ENCODE measurements at places on chromosomes 16 and 17.

DNA sequence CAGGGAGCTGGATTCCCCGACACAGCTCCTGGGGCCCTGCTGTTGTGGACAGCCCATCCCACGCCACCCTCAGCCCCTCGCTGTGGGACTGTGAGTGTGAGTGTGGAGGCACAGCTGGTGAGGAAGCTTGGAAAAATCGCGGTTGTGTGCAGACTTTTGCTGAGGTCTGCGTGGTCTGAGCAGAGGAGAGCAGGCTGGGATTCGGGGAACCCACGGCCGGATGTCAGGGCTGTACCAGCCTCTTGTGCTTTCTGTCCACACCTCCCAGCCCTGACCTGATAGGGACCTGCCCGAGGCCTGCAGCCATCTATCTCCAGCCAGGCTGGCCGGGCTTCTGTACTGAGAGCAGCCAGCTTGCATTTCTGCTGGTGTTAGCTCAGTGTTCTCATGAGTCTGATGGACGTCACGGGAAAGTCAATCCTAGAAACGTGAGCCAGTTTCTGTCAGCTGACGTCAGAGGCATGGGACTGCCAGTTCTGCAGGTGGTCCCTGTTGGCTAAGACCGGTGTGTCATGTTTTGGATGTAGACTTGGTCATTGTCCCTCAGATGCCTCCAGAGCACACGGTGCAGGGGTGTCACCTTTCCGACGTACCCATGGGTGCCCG lies 72.8 kb upstream of the ZNF750 start:
- DNase-seq: no peak

DNA sequence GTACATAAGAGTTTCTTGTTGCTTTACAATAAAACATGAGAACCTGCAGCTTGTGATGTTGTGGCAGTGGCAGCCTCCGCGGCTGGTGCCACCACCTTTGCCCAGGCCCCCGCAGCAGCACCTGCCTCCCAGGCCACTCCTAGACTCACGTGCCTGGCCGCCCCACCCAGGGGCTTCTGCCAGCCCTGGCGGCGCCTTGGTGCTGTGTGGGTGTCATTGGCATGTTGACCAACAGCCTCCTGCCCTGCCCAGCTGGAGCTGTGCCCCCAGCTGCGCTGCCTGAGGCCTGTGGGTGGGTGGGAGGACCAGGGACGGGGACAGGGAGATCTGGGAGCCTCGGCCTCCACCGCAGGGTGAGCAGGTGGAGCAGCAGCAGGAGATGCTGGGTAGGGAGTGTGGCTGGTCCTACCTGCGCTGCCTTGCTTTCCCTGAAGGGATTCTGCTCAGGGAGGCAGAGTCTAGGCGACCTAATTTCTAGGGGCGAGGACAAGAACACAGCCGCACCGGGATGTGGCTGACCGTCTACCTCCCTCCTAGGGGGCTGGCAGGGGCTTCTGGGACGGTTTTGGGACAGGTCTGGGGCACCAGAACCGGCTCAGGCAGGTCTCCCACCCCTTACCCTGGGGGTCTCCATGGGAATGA lies 428 bp upstream of the DNASE1L2 start:
- DNase-seq: no peak

DNA sequence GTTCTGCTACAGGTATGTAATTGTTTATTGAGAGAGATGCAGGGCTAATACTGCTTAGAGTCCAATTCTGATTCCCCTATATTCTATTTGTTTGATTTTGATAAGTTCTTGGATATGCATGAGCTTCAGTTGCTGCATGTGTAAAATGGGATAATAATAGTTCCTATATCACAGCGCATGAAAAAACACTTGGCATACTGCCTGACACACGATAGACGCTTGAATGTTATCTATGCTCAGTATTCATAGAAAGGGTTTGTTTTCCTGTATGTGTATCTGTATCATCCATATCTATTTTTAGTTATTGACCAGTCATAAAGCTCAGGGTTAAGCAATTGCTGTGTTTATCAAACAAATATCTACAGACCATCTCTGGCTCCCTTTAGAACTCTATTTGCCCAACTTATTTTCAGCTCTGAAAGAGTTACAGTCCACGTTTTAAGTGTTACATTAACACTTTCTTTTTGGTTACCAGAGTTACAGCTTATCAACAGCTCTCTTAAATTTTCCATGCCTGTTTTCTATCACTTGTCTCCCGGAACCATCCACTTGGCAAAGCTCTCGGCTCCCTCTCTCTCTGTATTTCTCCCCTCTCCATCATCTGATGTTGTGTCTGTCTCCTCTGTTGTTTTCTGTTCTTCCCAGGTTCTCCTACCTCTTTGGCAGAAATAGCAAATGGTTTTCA lies 334.8 kb downstream of the CBLN1 start:
- DNase-seq: no peak

DNA sequence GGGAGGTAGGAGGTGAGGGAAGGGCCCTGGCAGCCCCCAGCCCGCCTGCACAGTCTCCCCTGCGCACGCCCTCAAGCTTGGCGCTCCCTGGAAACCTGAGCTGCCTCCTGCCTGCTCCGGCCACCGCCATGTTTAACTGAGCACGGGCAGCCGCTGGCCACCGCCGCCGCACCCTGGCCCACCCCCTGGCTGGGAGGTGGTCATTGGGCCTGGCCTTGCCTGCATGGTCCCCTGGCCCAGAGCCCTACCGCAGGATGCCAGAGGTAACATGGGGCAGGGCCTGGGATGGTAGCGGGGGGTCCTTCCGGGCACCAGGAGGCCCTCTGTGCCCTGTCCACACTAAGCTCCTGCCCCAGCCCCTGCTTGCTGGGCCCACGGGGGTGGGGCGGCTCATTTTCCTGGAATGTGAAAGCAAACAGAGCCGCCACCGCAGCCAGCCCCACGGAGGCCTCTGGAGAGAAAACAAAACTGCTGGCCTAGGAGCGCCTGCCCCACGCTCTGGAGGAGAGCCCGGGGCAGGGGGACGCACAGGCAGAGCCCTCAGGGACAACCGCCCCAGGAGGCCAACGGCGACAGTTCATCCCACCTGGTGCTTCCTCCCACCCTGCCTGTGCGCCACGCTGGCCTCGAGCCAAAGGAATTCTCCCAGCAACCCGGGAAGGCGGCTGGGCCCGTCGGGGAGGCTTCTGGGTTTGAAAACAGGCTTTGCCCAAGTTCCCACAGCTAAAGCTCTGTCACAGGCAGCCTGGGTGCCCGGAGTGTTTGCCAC lies 8.9 kb downstream of the NHERF2 start:
- no peak for DNase-seq

GRCh38 chr17:82152114-82152513 lies 54.1 kb upstream of the FASN start:
- no peak for DNase-seq

DNA sequence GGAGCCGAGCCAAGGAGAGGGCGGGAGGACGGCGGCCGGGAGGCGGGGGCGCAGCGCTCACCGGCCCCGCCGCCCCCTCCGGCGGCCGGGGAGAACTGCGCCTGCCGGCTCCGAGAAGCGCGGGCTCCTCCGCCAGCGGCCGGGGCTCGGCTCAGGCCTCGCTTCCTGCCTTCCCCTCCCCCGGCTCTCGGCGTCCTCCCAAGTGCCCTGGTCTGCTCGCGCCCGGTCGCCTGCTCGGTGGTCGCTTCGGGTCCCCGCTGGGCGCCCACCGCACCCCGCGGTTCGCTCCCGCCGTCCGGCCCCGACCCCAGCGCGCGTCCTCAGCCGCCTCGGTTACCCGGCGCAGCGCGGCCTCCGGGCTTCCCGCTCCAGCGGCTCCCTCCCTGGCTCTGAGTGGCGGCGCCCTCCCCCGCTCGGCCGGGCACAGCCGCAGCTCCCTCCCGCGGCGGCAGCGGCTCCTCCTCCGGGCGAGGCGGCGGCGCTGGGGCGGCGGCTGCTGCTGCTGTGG lies 313 bp downstream of the UBTF start:
- DNase-seq: peak; percentile 58

DNA sequence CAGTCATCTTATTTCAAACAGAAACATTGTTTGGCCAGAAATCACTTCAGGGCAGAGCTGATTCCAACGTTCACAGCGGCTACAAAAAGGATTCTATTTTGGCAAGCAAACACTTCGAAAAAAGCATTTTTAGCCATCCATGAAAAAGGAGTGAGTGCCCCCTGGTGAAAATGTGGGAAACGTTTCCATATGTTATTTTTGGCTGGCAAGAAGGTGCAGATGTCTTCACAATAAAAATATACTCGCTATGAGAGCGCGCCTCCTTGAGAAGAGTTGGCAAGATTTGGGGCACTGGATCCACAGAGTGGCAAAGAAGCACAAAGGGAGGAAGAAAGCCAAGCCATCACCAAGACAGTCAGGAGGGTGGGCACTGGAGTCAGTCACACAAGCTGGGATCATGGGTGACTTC lies 191.1 kb downstream of the CHD9NB start:
- peak; percentile 13 for DNase-seq

- DNase-seq: no peak
These were observed 3.7 kb downstream of the GUCY2D start for GRCh38 chr17:8005967-8006730.

Data from head of caudate nucleus (tissue), 42 donors.